ENCODE measurements at places on chromosomes 12 and 14.

- no peak for DNase-seq
Observed at GRCh38 chr12:88957358-88957757, 377.1 kb upstream of the KITLG start.

GRCh38 chr14:63899953-63900352 lies 47.1 kb downstream of the SYNE2 start:
- DNase-seq, result no peak

- no peak for DNase-seq
Observed at GRCh38 chr12:53218551-53219291, 11.7 kb upstream of the ITGB7 start.

GRCh38 chr14:104888489-104889374 lies 23.7 kb downstream of the CEP170B start:
- no peak for DNase-seq

DNA sequence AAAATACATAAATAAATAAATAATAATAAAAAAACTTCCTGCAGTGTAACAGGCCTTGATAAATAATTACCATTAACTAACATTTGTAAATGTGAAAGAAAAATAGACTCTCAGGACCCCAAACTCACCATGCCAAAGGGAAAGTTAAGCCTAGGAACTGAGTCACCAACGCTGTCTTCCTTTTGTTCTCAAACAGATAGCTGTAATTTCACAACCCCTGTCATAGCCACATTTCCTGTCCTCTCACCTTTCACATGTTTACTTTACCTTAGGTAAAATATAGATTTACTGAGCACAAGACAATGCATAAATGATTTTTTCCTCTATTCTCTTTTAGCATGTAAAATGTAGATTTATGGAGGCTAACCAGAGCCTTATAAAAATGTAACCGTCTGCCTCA lies 35.9 kb upstream of the CHST11 start:
- DNase-seq, result no peak

DNA sequence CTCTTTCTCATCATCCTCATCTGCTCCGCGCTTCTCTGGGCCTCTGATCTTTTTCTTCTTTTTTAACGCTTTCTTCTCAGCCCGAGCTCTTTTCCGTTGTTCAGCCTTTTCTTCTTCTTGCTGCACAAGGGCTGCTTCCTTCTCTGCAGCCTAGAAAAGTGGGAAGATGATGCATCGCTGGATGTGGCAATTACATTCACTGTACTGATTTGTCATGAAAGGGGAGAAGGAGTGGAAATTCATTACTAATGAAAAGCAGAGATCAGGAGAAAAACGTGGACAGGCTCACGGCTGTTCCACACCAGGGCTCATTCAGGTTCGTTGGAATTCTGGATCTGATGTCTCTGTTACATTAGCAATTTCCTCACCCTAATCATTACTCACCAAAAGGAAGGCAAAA lies 15.1 kb downstream of the FICD start:
- DNase-seq, result no peak

DNA sequence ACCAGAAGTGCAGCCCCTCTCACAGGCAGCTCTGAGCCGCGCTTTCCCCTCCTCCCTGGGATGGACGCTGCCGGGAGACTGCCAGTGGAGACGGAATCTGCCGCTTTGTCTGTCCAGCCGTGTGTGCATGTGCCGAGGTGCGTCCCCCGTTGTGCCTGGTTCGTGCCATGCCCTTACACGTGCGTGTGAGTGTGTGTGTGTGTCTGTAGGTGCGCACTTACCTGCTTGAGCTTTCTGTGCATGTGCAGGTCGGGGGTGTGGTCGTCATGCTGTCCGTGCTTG lies 12.3 kb upstream of the TAMALIN start:
- no peak for DNase-seq
